T follicular helper cell (primary cell): ENCODE measurements at places on chromosomes 12 and 14.
A peak's percentile ranks its signal among the peaks of the same experiment; 100 is the strongest.

DNA sequence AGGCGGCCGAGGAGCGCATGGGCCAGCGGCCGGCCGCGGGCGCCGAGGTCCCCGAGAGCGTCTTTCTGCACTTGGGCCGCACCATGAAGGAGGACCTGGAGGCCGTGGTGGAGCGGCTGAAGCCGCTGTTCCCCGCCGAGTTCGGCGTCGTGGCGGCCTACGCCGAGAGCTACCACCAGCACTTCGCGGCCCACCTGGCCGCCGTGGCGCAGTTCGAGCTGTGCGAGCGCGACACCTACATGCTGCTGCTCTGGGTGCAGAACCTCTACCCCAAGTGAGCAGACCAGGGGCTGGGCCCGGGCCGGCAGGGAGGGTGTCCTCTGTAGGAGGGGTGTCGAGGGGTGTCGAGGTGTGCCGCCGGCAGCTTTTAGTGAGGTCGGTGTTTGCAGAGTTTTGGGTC lies 4.1 kb downstream of the TNFAIP2 start:
- no peak for DNase-seq

DNA sequence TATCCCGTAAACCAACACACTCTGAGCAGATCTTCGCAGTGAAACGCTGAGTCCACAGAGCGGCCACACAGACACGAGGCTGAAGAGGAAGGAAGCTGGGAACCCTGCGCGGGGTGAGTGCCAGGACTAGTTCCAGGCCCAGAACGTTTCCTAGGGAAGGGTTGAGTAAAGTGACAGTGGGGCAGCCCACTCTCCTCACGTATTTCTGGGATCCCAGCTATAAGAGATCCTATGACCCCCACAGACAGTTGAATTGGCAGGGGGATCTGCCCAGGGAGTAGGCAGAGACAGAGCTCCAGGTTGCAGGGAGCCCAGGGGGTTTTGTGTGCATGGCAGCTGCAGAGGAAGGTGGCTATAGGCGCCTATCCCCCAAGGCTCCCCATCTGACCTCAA lies 51.1 kb downstream of the GTF2A1 start:
- DNase-seq = no peak

- no peak for DNase-seq
Measured at GRCh38 chr14:96538990-96539317, 36.8 kb downstream of the PAPOLA start.

- DNase-seq = peak; percentile 15
Measured at GRCh38 chr12:130796985-130797686, 41.9 kb downstream of the STX2 start.

DNA sequence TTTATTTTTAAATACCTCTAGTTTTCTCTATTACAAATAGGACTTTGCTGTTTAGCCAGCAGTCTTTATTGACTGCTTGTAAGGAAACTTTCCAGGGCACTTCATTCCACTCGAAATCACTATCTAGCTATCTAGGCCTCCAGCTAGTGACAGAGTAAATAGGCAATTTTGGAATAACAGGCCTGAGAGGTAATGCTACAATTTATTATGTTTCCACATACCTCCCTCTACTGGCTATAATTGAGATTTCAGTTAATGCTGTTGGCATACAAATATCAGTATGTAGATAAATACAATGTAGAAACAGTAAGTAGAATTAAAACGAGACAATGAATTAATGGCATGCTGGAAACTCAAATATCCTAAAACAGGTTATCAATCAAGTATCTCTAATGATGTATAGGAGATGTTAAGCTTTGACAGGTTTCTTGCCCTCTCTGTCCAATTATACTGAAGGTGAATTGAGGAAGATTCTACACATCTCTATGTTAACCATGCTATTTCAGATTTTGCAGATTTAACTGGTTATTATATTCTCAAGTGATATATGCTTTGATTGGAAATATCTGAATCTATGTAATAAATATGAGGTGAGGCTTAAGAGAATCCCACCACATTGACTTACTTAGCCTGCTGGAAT lies 7.2 kb downstream of the DTD2 start:
- DNase-seq = no peak

DNA sequence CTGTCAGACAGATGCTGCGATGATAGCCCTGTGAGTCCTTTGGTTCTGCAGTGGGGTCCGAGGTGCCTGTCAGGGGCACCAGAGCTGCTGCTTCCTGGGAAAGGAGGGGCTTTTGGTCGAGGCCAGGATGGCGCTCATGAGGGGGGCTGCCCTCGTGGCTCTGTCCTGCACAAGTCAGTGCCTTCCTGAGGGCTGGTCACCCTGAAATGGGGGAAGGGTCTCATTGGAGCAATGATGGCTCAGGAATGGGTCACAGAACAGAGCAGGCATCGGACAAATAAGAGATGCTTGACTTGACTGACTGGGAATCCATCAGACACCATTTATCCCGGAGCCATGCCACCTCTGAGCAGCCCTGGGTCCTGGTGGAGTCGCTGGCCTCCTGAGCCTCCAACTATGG lies 121.9 kb downstream of the ADGRD1 start:
- no peak for DNase-seq

GRCh38 chr14:54691525-54692283 lies 124.8 kb downstream of the SAMD4A start:
- peak; percentile 28 for DNase-seq

DNA sequence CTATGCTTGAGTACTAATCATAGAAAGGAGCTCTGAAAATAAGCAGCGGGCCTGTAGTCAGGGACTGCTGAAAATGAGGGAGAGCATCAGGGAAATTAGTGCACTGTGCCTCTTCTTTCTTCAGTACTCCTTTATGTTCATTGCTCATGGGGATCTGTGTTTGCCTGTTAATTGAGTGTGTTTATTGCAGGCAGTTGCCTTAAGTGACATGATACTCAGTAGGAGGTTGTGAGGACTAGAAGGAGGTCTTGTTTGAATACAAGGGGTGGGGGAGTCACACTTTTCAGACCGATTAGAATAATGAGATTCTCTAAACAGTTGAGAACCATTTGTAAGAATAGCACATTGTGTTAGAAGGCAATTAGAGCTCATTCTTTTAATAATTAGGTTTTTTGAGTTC lies 102.6 kb upstream of the SLCO1C1 start:
- DNase-seq = no peak

DNA sequence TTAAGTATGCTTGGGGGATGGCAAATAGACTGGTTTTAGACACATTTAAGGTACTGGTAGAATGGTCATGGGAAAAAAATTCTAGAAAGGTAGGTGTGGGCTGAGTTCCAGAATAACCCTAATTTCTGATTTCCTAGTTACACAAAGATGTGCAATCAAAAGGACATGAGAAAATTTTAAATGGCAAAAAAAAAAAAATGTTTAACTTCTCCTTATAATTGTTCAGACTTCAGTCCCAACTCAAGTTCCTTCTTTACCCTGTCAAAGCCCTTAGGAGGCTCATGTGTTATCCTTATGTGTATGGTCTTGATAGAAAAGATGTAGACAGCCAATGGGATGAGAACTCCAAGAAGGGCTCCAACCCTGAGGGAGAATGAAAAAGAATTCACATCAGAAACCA lies 153.3 kb upstream of the PLEKHG7 start:
- no peak for DNase-seq

GRCh38 chr12:125110641-125111360 lies 45.6 kb downstream of the AACS start:
- no peak for DNase-seq

GRCh38 chr14:64174922-64175782 lies 119.0 kb downstream of the ESR2 start:
- DNase-seq = no peak
